ENCODE measurements at places on chromosomes 4 and X. TPM values are rescaled to one million over a fixed set of nuclear protein-coding genes. Genes with fewer than 3 reads are reported as not detected.

DNA sequence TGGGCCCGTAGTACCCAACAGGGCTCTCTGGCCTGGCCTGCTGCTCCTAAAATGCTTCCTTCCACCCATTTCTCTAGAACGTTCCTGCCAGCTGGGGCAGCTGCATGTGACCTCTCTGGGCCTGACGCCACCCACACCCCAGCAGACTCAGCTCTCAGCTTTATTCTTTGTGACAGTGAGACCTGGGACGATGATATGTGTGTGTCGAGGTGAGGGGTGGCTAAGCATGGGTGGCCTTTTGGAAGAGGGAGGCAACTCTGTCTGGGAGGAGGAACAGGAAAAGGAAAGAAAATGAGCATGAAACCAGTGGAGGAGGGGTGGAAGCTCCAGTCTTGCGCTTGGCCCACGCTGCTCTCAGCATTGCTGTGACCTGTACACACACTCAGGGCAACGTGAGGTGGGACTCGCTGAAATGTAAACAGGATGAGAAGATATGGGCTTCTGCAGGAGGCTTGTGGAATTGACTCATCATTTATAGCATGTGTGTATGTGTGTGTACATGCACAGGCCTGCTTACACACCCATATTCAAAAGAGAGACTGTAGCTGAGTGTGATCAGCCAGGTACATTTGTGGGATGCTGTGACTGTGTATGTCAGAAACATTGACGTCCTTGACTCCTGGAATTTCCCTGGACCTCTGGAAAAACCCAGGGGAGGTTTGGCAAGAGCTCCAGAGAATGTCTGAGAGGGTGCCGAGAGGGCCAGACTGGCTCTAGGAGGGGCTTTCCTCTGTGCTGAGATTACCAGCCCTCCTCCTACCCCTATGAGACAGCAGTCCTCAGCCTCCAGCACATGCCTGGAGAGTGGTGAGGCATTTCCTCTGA is 137.9 kb downstream of the PJA1 start:
- no peak for DNase-seq
- H3K4me1 ChIP-seq = peaks cover 20% of the 10 kb centered on the region
- peak overlapping the region; percentile 73 for H3K27ac ChIP-seq
- H3K36me3 ChIP-seq = no peaks in the 10 kb centered on the region
- H3K4me3 ChIP-seq = no peak overlapping the region
- no peaks in the 10 kb centered on the region for H3K27me3 ChIP-seq

DNA sequence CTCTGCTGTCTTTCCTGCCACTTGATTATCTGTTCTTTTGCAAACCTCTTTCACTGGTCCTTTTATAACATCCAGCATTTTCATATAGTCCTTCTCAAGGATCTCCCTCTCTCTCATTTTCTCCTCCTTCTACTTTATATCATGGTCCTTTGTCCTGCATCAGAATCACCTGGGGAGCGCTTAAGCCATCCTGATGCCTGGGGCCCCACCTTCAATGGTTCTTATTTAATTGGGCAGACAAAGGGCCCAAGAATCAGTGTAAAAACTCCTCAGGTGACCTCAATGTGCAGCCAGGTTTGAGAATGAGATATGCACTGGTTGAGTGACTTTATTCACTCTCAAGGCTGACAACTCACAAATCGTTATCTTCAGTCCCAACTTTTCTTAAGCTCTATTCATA is 283.9 kb downstream of the UNC5C start:
- DNase-seq = no peak
- no peak overlapping the region for H3K4me3 ChIP-seq
- H3K27me3 ChIP-seq = no peaks in the 10 kb centered on the region

CHRDL1 gene
- total RNA-seq = 4.7 TPM

SOWAHB gene
- total RNA-seq = 3.4 TPM

- no peak overlapping the region for H3K4me3 ChIP-seq
- no peak for DNase-seq
- H3K27ac ChIP-seq = no peak overlapping the region
- H3K27me3 ChIP-seq = no peaks in the 10 kb centered on the region
Measured at GRCh38 chrX:103845165-103845653, 13.2 kb upstream of the RAB9B start.

NALF2 gene
- total RNA-seq = not detected

WNK3 gene
- 0.34 TPM for total RNA-seq

GRCh38 chr4:167688660-167689142 is 403.6 kb upstream of the ANXA10 start:
- H3K27ac ChIP-seq = no peak overlapping the region
- H3K4me1 ChIP-seq = no peaks in the 10 kb centered on the region

DNA sequence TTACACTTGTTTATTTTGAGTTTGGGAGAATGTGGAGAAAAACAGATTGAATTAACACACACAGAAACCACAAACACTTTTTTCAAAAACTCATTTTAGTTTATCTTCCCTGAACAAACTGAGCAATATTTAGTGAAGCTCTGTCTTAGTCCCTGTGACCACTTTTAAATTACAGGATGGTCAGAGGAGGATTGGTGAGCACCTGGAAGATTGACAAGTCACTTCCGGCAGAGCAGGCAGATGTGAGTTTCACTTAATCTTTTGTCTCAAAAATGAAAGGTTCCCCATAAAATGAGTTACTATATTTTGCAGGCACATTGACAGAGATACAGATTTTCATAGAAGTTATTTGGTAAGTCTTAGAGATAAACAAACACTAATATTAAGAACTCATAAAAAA is 970.1 kb downstream of the ADGRL3 start:
- no peaks in the 10 kb centered on the region for H3K4me1 ChIP-seq
- no peaks in the 10 kb centered on the region for H3K36me3 ChIP-seq
- H3K27me3 ChIP-seq = no peaks in the 10 kb centered on the region
- no peak overlapping the region for H3K4me3 ChIP-seq
- no peak for DNase-seq

- no peaks in the 10 kb centered on the region for H3K4me1 ChIP-seq
- H3K27me3 ChIP-seq = no peaks in the 10 kb centered on the region
- DNase-seq = no peak
- no peaks in the 10 kb centered on the region for H3K36me3 ChIP-seq
- H3K4me3 ChIP-seq = no peak overlapping the region
Measured at GRCh38 chr4:78040431-78040830, 16.7 kb upstream of the FRAS1 start.

- H3K4me1 ChIP-seq = peaks cover 17% of the 10 kb centered on the region
- no peak for DNase-seq
- H3K4me3 ChIP-seq = no peak overlapping the region
Measured at GRCh38 chr4:128859887-128860677, 50.6 kb downstream of the JADE1 start.

MAOA gene
- 134 TPM for total RNA-seq

GRCh38 chrX:114472788-114473187 is 111.1 kb upstream of the HTR2C start:
- H3K27ac ChIP-seq = no peak overlapping the region
- no peaks in the 10 kb centered on the region for H3K27me3 ChIP-seq
- no peaks in the 10 kb centered on the region for H3K36me3 ChIP-seq
- DNase-seq = no peak
- H3K4me1 ChIP-seq = no peaks in the 10 kb centered on the region
- no peak overlapping the region for H3K4me3 ChIP-seq

- no peaks in the 10 kb centered on the region for H3K36me3 ChIP-seq
- no peaks in the 10 kb centered on the region for H3K27me3 ChIP-seq
- no peak for DNase-seq
Measured at GRCh38 chrX:104854188-104854587, 288.2 kb downstream of the IL1RAPL2 start.

DNA sequence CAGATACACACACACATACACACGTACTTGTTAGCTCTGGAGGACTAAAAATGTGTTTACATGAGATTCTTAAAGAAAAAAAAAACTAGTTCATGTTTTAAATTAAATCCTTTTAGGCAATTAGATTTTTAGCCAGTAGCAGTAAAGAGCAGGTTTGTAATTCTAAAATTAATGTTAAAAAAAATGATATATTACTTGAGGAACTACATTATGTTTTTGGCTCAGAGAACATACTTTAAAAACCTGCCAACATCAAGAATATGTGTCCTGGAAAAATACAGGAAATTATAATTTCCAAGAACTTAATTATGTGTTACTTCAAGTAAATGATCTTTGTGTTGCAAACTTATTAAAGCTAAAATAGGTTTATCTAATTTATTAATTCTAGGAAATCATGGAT is 594.3 kb upstream of the PCDH7 start:
- no peaks in the 10 kb centered on the region for H3K4me1 ChIP-seq
- no peak for DNase-seq
- H3K27me3 ChIP-seq = no peaks in the 10 kb centered on the region
- no peaks in the 10 kb centered on the region for H3K36me3 ChIP-seq

- no peaks in the 10 kb centered on the region for H3K4me1 ChIP-seq
- DNase-seq = no peak
- no peak overlapping the region for H3K4me3 ChIP-seq
- H3K36me3 ChIP-seq = no peaks in the 10 kb centered on the region
- H3K27me3 ChIP-seq = no peaks in the 10 kb centered on the region
- H3K27ac ChIP-seq = no peak overlapping the region
Measured at GRCh38 chr4:134862116-134862515, 660.5 kb upstream of the PABPC4L start.

IGBP1 gene
- 83.5 TPM for total RNA-seq

TAF7L gene
- total RNA-seq = 1.9 TPM

GRCh38 chrX:149760965-149761364 is 12.9 kb upstream of the HSFX1 start:
- no peak overlapping the region for H3K4me3 ChIP-seq
- H3K36me3 ChIP-seq = no peaks in the 10 kb centered on the region
- H3K4me1 ChIP-seq = no peaks in the 10 kb centered on the region
- H3K27ac ChIP-seq = no peak overlapping the region
- no peaks in the 10 kb centered on the region for H3K27me3 ChIP-seq

TEX11 gene
- total RNA-seq = not detected

EMCN gene
- total RNA-seq = 11.4 TPM

GRCh38 chrX:115413246-115413878 is 123.8 kb downstream of the LUZP4 start:
- no peak overlapping the region for H3K4me3 ChIP-seq
- H3K27me3 ChIP-seq = no peaks in the 10 kb centered on the region
- H3K4me1 ChIP-seq = no peaks in the 10 kb centered on the region
- H3K27ac ChIP-seq = no peak overlapping the region
- no peak for DNase-seq
- H3K36me3 ChIP-seq = no peaks in the 10 kb centered on the region

GRCh38 chrX:150482537-150483206 is 85.7 kb upstream of the MTM1 start:
- H3K27me3 ChIP-seq = no peaks in the 10 kb centered on the region
- no peaks in the 10 kb centered on the region for H3K36me3 ChIP-seq
- DNase-seq = no peak
- H3K27ac ChIP-seq = no peak overlapping the region
- H3K4me1 ChIP-seq = no peaks in the 10 kb centered on the region

DNA sequence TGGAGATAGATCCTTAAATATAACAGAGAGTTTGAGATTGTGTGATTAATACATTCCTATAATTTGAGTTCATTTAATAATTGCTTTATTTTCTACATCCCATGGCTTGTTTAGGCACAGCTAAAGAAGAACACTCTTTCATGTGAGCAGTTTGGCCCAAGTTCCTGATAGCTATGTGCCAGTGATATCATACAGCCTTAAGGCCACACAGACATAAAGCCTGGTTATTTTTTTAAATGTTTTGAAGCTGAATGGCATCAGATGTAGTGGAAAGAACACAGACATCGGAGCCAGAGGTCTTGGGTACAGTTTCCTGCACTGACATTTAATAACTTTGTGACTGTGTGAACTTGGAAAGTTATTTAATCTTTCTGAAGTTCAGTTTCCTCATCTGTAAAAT is 7.0 kb upstream of the NDNF start:
- H3K27me3 ChIP-seq = no peaks in the 10 kb centered on the region
- no peaks in the 10 kb centered on the region for H3K36me3 ChIP-seq
- H3K4me1 ChIP-seq = no peaks in the 10 kb centered on the region
- no peak overlapping the region for H3K27ac ChIP-seq

GRCh38 chr4:90845777-90846176 is 718.6 kb downstream of the CCSER1 start:
- DNase-seq = no peak
- no peak overlapping the region for H3K27ac ChIP-seq
- no peak overlapping the region for H3K4me3 ChIP-seq
- no peaks in the 10 kb centered on the region for H3K4me1 ChIP-seq
- no peaks in the 10 kb centered on the region for H3K36me3 ChIP-seq
- no peaks in the 10 kb centered on the region for H3K27me3 ChIP-seq

DNA sequence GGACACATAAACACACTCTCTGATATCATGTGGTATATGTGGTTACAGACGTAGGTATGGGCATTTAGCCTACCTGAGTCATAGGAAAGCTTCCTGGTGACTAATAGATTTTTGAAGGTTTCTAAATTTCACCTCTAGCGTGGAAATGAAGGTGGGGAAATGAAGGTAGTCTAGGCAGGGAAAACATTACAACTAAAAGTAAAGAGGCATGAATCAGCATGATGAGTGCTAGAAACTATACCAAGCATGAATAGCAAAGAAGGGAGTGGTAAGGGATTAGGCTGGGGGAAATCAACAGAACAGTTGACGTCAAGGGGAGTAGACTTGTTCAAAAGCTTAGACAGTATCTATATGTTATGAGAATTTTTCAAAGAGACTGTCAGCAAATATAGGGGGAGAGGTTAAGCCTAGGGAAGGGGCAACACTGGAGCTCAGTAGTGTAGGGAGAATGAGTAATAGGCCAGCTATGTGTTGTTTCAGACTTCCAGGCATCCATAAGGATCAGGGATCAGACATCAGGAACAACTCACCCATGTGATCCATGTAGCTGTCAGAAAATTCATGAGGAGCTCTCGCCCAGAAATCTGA is 279.3 kb upstream of the DIPK2B start:
- no peaks in the 10 kb centered on the region for H3K36me3 ChIP-seq
- H3K4me1 ChIP-seq = no peaks in the 10 kb centered on the region
- H3K4me3 ChIP-seq = no peak overlapping the region
- no peak for DNase-seq

GRCh38 chr4:6834867-6835266 is 52.3 kb downstream of the KIAA0232 start:
- H3K4me1 ChIP-seq = peaks cover 6% of the 10 kb centered on the region
- H3K27ac ChIP-seq = no peak overlapping the region
- peaks cover 38% of the 10 kb centered on the region for H3K36me3 ChIP-seq
- no peaks in the 10 kb centered on the region for H3K27me3 ChIP-seq

PAGE5 gene
- total RNA-seq = not detected

GRCh38 chrX:41475191-41475590 is 28.0 kb downstream of the NYX start:
- H3K4me3 ChIP-seq = no peak overlapping the region
- no peaks in the 10 kb centered on the region for H3K27me3 ChIP-seq
- H3K27ac ChIP-seq = no peak overlapping the region
- no peaks in the 10 kb centered on the region for H3K4me1 ChIP-seq
- H3K36me3 ChIP-seq = no peaks in the 10 kb centered on the region
- DNase-seq = no peak

EVC2 gene
- total RNA-seq = 11.0 TPM

Measured in suprapubic skin (tissue), 4 donors.